ENCODE measurements at places on chromosomes 12 and 14.
A peak's percentile ranks its signal among the peaks of the same experiment; 100 is the strongest.

GRCh38 chr14:63941023-63941422 is 88.2 kb downstream of the SYNE2 start:
- no peak for DNase-seq

DNA sequence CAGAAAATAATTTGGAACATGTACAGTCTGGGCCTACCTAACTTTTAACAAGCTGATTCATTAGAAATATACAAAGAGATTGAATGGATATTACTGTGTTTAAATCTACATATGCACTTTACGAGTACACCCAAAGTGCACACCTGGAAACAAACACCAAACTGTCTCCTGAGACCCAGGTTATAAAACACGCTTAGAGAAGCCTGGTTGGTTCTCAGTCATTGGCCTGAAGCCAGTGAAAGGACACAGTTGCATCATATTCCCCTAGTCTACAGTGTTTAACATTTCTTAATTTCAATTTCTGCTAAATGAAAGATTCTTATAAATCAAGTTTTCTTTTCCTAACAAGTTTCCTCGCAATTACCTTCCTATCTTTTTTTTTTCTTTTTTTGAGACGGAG is 209.5 kb downstream of the FBXL14 start:
- no peak for DNase-seq

DNA sequence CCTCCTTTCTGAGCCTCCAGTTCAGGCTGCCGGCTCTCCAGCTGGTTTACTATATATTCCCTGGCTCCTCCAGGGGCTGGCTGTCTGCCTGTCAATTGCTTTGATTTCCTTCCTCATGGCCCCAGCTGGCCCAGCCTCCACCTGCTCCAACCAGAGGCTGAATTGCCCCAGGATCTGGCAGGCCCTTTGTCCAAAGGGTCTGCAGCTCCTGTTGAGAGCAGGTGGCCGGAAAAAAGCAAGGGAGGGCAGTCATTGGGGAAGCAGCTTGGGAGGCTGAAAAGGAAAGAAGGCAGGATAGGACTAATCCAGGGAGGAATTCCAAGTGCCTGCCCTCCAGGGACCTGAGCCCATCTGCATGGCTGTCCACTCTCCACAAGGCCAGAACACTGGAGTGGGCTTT is 25.3 kb downstream of the PAH start:
- DNase-seq = no peak

GRCh38 chr12:128155571-128155970 is 111.4 kb upstream of the TMEM132C start:
- DNase-seq = no peak

GRCh38 chr12:55797068-55797467 is 20.5 kb downstream of the SARNP start:
- peak; percentile 42 for DNase-seq

GRCh38 chr12:40137252-40137651 is 31.4 kb upstream of the SLC2A13 start:
- DNase-seq = no peak

GRCh38 chr12:68229956-68230355 is 4.3 kb upstream of the IL26 start:
- DNase-seq = no peak

DNA sequence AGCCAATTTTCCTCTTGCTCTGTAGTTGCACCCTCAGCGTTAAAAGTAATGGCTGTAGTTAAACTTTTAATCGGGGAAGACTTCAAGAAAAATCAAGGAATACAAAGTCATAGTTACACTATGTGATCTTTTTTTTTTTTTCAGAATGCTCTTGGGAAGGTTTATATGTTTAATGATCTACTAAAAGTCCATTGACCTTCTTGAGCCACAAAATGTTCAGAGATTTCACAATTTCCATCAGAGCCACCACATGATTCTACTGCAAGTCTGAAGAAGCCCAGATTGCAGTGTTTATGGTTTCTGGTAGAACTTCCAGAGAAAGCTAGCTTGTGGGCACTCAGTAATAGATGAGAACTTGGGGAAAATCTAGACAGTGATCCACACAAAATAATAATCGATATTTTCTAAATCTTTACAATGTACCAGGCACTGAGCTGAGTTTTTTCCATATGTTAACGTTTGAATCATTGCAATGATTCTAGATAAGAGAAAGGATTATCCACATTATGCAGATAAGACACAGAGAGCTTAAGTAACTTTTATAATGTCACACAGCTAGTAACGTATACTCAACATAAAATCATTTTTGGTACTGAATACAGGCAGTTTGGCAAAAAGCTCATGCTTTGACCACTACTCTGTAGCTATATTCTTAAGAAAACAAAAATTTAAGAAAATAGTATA is 38.3 kb downstream of the GYS2 start:
- DNase-seq = no peak

DNA sequence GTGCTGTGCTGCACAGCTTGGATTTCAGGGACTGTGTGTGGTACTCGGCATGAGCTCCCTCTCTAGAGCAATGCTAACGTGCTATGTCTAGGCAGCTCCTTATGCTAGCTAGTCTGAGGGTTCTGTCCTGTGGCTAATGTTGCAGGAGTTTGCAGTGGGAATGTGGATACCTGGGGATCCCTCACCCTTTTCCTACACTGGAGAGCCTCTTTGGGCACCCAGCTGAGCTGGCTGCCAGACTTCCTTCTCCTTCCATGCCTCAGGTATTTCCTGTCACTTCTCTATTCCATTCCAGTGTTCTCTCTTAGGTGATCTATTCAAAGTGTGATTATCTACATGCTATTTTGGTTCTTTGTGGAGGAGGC is 64.9 kb downstream of the FBXO33 start:
- no peak for DNase-seq

GRCh38 chr14:22488522-22489243 is 100.3 kb downstream of the DAD1 start:
- no peak for DNase-seq

DNA sequence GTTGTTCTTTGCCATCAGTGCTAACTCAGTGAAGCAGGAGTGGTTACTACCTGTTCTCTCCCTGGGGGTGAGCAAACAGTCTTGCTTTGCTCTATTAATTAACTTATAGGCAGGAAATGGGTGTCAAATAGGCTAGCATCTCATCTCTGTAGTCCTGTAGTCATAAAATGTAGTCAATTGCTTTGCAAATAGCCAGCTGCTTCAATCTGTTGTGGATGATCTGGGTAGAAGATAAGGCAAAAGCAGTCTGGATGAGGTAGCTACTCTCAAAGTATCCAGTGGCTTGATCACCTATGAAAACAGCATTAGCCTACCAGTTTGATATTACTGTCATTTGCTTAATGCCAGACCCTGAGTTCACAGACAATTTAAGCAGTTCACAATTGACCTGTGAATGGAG is 369.0 kb upstream of the TMTC1 start:
- DNase-seq = no peak

- DNase-seq = no peak
These were observed 4.7 kb upstream of the TMEM229B start for GRCh38 chr14:67493092-67493717.

DNA sequence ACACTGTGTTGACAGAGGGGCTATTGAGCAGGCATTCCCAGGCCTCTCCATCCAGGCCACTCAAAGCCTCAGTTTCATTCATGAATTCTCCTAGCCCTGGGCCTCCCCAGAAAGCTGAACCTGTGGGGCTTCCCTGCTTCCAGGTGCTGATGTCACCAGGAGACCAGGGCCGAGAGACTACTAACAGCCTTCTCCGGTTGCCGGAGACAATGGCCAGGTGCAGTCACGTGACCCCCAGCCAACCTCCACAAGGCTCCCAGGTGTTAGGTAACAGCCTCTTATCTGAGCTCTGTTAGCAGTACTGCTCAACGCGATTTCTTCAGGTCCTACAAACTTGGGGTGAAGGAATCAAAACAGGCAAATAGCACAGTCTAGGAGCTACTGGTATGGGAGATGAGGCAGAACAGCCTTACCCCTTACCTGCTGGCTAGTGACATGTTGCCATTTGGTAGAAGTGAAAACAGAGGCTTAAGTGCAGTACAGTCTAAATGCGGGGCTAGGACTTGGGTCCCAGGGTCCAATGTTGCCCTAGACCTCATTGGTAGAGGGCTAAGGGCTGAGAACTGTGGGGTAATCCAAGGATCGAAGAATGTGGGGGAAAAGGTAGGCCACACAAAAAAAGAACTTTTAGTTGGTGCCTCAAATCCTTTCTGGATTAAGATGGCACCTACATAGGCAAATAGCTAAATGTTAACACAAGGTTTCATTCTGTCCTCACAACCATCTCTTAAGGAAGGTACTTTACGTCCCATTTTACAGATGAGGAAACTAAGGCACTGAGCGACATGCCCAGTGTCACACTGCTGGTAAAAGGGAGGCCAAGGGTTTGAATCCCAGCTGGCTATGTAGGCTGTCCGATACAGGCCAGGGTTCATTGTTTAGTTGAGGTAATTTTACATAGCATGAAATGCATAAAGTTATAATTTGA is 3.8 kb downstream of the CCDC88C start:
- peak; percentile 79 for DNase-seq

DNA sequence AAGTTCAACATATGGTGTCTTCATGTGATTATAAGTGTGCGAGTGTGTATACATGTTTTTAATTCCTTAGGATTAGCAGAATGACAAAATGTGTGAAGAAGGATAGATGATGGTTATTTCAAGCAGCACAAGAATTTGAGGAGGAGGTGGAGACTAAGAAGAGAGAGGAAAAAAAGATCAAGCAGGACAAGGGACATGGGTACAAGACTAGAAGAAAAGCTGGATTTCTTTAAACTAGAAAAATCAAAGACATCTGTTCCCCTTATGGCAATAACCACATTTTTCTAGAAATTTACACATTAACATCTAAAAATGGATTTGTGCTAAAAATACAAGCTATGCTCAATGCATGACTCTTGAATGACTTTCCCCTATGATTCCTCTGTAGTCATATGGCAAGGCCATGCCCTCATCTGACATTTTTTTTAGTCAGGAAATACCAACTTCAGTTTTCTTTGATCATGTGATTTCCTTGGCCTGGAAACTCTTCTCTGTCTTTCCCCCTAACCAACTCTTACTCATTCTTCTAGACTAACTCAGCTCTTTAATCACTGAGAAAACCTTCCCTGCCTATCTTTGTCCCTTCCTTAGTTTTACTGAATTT is 435.8 kb downstream of the NRXN3 start:
- DNase-seq = no peak

- no peak for DNase-seq
These were observed 195.2 kb upstream of the LRIG3 start for GRCh38 chr12:59115526-59115925.

Measured in lung (tissue), 17 donors.